ENCODE measurements at places on chromosomes 5 and 9.

GRCh38 chr5:40441733-40442132 is 238.0 kb upstream of the PTGER4 start:
- H3K27ac ChIP-seq = peak overlapping the region; percentile 77
- no peaks in the 10 kb centered on the region for H3K27me3 ChIP-seq
- peak; percentile 72 for DNase-seq
- peaks cover 43% of the 10 kb centered on the region for H3K4me1 ChIP-seq
- H3K4me3 ChIP-seq = no peak overlapping the region
- H3K36me3 ChIP-seq = no peaks in the 10 kb centered on the region

DNA sequence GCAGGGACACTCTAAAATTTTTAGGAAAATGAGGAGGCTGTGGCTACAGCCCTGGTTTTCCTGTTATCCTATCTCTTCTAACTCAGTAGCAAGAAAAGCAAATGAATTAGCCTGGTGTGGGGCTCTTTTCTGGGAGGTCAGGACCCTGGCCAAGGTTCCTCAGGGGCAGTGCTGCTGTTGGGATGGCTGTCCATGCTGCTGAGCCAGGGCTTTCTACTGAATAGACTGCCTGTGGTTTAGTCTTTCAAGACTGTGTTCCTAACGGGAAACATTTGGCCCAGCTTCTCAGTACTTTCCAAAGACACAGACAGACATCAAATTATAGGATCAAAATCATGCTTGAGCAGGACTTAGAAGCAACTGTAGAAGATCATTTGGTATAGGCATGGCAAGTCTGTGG is 18.1 kb downstream of the TNC start:
- no peak overlapping the region for H3K27ac ChIP-seq
- DNase-seq = no peak
- no peak overlapping the region for H3K4me3 ChIP-seq
- H3K27me3 ChIP-seq = no peaks in the 10 kb centered on the region

DNA sequence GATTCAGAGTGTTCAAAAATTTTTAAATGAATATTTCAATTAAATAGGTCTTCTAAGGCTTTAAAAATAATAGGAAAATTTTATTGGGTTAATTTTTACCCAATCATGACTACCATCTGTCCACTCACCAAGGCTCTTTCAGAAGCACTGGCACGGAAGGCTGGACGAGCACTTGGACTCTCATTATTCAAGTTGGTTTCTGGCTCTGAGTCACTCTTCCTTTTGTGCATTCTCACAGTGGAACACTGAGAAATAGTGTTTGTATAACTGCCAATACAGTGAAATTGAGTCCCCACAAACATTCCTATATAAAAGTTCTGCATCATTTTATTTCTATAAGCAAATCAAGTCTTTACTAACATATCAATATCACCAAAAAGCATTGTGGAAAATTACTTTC is 1149.0 kb downstream of the EFNA5 start:
- no peak overlapping the region for H3K4me3 ChIP-seq
- no peak for DNase-seq
- no peaks in the 10 kb centered on the region for H3K4me1 ChIP-seq
- H3K27me3 ChIP-seq = no peaks in the 10 kb centered on the region
- H3K27ac ChIP-seq = no peak overlapping the region
- H3K36me3 ChIP-seq = no peaks in the 10 kb centered on the region

DNA sequence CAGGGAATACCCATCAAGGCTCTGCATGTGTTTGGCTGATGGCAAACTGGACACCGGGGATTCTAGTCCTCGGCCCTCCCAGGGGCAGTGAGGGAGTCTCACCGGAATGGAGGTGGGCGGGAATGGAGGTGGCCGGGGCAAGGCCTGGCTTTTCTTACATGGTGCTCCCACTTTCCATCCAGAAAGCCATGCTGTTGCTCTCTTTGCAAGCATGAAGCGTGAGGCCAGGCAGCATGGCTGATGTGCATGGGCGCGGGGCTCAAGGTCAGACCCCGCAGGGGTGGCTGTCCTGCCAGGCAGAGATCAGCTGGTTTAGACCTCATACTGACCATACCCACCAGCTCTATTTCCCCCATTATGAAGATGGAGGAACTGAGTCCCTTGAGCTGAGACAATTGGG is 108.0 kb upstream of the PHYKPL start:
- H3K27me3 ChIP-seq = no peaks in the 10 kb centered on the region
- no peaks in the 10 kb centered on the region for H3K4me1 ChIP-seq
- H3K4me3 ChIP-seq = no peak overlapping the region
- no peaks in the 10 kb centered on the region for H3K36me3 ChIP-seq
- H3K27ac ChIP-seq = no peak overlapping the region

DNA sequence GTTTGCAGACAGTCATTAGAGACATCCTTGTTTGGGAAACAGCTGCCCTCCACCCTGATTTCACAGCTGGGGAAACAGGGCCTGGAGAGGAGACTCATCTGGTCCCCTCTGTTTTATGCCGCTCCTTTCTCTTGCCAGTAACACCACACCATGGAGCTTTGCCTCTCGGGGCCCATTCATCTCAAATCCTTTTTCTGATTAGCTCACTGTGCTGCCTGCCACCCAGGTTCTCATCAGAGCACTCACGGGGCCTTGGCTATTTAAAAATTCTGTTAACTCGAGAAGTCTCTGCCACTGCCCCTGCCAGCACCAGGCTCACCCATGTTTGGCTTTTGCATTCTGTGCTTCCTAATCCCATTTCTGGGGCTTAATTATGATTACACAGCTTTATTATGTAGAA is 36.8 kb upstream of the C5orf58 start:
- no peak overlapping the region for H3K27ac ChIP-seq
- no peak for DNase-seq
- no peaks in the 10 kb centered on the region for H3K27me3 ChIP-seq
- no peaks in the 10 kb centered on the region for H3K36me3 ChIP-seq
- no peak overlapping the region for H3K4me3 ChIP-seq
- H3K4me1 ChIP-seq = no peaks in the 10 kb centered on the region

- H3K4me3 ChIP-seq = no peak overlapping the region
- H3K36me3 ChIP-seq = no peaks in the 10 kb centered on the region
- no peaks in the 10 kb centered on the region for H3K4me1 ChIP-seq
- no peaks in the 10 kb centered on the region for H3K27me3 ChIP-seq
- H3K27ac ChIP-seq = no peak overlapping the region
Measured at GRCh38 chr9:90502134-90502533, 140.5 kb downstream of the DIRAS2 start.

- no peak overlapping the region for H3K27ac ChIP-seq
- H3K27me3 ChIP-seq = no peaks in the 10 kb centered on the region
- no peaks in the 10 kb centered on the region for H3K4me1 ChIP-seq
- no peak overlapping the region for H3K4me3 ChIP-seq
- no peak for DNase-seq
- no peaks in the 10 kb centered on the region for H3K36me3 ChIP-seq
Measured at GRCh38 chr5:3139499-3139931, 388.0 kb upstream of the IRX2 start.

- no peaks in the 10 kb centered on the region for H3K4me1 ChIP-seq
- no peaks in the 10 kb centered on the region for H3K27me3 ChIP-seq
- no peak for DNase-seq
- no peak overlapping the region for H3K27ac ChIP-seq
- no peaks in the 10 kb centered on the region for H3K36me3 ChIP-seq
- H3K4me3 ChIP-seq = no peak overlapping the region
Measured at GRCh38 chr9:11142965-11143738, 530.4 kb upstream of the PTPRD start.

DNA sequence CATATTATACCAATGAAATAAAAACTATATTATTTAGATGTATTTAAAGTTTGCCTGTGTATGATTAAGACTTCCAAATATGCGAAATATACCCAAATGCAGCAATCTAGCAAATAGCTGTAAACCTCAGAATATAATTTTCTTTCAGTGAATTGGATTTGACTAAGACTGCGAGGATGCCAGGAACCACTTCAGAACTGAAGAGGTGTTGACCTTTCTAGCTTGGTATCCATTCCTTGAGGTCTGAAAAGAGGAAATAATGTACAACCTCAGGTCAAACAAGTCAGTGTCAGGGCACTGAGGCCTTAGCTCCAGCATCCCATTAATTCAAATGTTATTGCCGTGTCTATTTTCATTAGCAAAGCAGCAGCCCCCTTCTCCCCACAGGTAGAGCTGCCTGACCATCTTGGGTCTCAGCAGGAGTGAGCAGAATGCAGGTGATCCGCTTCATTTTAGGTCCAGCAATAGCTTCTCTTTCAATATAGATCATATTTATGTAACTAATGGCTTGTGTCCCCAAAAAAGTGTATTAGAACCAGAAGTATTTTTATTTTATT is 100.0 kb downstream of the KIAA1958 start:
- H3K27ac ChIP-seq = no peak overlapping the region
- no peaks in the 10 kb centered on the region for H3K4me1 ChIP-seq
- no peak overlapping the region for H3K4me3 ChIP-seq
- H3K27me3 ChIP-seq = no peaks in the 10 kb centered on the region
- DNase-seq = no peak
- no peaks in the 10 kb centered on the region for H3K36me3 ChIP-seq

- no peaks in the 10 kb centered on the region for H3K27me3 ChIP-seq
- no peak overlapping the region for H3K27ac ChIP-seq
- H3K36me3 ChIP-seq = no peaks in the 10 kb centered on the region
Measured at GRCh38 chr9:90441814-90442213, 200.8 kb downstream of the DIRAS2 start.

DNA sequence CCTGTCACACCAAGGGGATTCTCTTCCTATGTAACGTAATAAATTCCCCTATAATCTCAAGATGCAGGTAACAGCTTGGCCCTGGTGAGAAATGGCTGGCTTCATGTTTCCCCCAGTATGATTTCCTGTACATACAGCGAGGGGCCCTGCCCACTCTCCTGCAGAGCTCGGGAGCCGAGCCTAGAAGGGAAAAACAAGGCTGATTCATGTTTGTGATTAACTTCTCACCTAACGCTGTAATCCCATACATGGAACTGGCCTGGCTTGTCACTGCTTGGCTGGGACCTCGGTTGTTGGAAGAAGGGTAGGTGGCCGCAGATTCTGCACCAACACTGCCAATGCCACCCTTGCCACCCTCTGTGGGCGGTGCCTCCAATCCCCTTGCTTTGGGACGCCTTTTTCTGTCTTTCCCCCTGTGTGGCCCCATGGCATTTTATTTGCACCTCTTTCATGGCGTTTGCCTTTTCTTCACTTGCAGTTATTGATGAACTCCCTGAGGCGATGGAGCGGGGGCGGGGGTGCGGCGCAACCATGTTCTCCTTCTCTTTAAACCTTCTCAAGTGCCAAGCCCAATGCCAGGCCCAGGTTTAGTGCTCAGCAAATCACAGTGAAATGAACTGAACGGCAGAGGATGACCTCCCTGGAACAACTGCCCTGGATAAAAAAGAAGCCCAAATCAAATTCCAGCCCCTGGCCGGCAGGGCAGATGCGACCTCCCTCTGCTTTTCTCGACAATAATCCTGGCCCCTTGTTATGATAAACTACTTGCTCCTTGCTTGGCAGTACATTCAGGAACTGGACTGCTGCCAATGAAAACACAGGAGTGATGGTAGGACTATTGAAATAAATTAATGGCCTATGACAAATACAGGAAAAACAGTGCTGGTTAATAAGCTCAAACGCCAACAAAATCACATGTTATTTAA is 108.1 kb downstream of the TMEM174 start:
- no peak overlapping the region for H3K27ac ChIP-seq
- H3K4me1 ChIP-seq = no peaks in the 10 kb centered on the region
- DNase-seq = no peak
- H3K4me3 ChIP-seq = no peak overlapping the region
- no peaks in the 10 kb centered on the region for H3K36me3 ChIP-seq

- DNase-seq = no peak
- no peaks in the 10 kb centered on the region for H3K27me3 ChIP-seq
- no peaks in the 10 kb centered on the region for H3K4me1 ChIP-seq
- H3K27ac ChIP-seq = no peak overlapping the region
- no peaks in the 10 kb centered on the region for H3K36me3 ChIP-seq
Measured at GRCh38 chr9:24218656-24219055, 327.0 kb downstream of the IZUMO3 start.

GRCh38 chr5:3131161-3131560 is 379.7 kb upstream of the IRX2 start:
- no peak overlapping the region for H3K27ac ChIP-seq
- no peaks in the 10 kb centered on the region for H3K4me1 ChIP-seq
- H3K27me3 ChIP-seq = no peaks in the 10 kb centered on the region
- no peak for DNase-seq

GRCh38 chr9:75106857-75107256 is 18.5 kb downstream of the OSTF1 start:
- no peak for DNase-seq
- no peaks in the 10 kb centered on the region for H3K27me3 ChIP-seq
- H3K27ac ChIP-seq = no peak overlapping the region
- H3K36me3 ChIP-seq = peaks cover 4% of the 10 kb centered on the region
- H3K4me3 ChIP-seq = no peak overlapping the region

- no peak overlapping the region for H3K27ac ChIP-seq
- no peaks in the 10 kb centered on the region for H3K4me1 ChIP-seq
- H3K27me3 ChIP-seq = no peaks in the 10 kb centered on the region
- no peak for DNase-seq
Measured at GRCh38 chr9:36948051-36948450, 86.0 kb downstream of the PAX5 start.

- no peaks in the 10 kb centered on the region for H3K27me3 ChIP-seq
- no peak overlapping the region for H3K27ac ChIP-seq
- DNase-seq = no peak
- H3K36me3 ChIP-seq = no peaks in the 10 kb centered on the region
- H3K4me3 ChIP-seq = no peak overlapping the region
Measured at GRCh38 chr9:76658510-76659231, 105.6 kb upstream of the PCA3 start.

- H3K27me3 ChIP-seq = no peaks in the 10 kb centered on the region
- H3K36me3 ChIP-seq = no peaks in the 10 kb centered on the region
- no peak overlapping the region for H3K27ac ChIP-seq
- H3K4me3 ChIP-seq = no peak overlapping the region
- no peak for DNase-seq
Measured at GRCh38 chr5:103867857-103868598, 305.4 kb upstream of the NUDT12 start.

DNA sequence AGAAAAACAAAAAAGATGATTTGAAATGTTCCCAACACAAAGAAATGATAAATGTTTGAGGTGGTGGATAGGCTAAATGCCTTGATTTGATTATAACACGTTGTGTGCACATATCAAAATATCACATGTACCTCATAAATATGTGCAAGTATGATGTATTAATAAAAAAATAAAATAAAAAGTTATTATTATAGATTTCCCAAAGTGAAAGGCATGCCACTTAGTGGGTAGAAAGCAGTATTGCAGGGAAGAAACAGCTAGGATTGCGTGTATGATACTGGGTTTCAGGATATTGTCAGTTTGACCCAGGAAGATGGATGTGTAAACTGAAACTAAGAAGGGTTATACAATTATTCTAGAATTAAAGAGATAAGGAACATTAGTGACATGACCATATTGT is 3.6 kb upstream of the TMEM38B start:
- peaks cover 7% of the 10 kb centered on the region for H3K4me1 ChIP-seq
- H3K27me3 ChIP-seq = peaks cover 18% of the 10 kb centered on the region
- H3K4me3 ChIP-seq = no peak overlapping the region
- DNase-seq = no peak
- no peaks in the 10 kb centered on the region for H3K36me3 ChIP-seq

GRCh38 chr5:4699592-4699991 is 440.5 kb upstream of the ADAMTS16 start:
- no peak overlapping the region for H3K27ac ChIP-seq
- no peak for DNase-seq
- no peaks in the 10 kb centered on the region for H3K36me3 ChIP-seq
- no peak overlapping the region for H3K4me3 ChIP-seq

- no peak overlapping the region for H3K4me3 ChIP-seq
- H3K27me3 ChIP-seq = no peaks in the 10 kb centered on the region
- peaks cover 92% of the 10 kb centered on the region for H3K36me3 ChIP-seq
- H3K4me1 ChIP-seq = no peaks in the 10 kb centered on the region
- DNase-seq = no peak
Measured at GRCh38 chr5:96780626-96781025, 27.1 kb downstream of the ERAP1 start.

GRCh38 chr5:19498852-19499251 is 489.1 kb downstream of the CDH18 start:
- no peak for DNase-seq
- no peak overlapping the region for H3K27ac ChIP-seq
- H3K4me1 ChIP-seq = no peaks in the 10 kb centered on the region
- H3K36me3 ChIP-seq = no peaks in the 10 kb centered on the region
